ENCODE measurements at places on chromosomes 6 and 20. TPM values are rescaled to one million over a fixed set of nuclear protein-coding genes. Genes with fewer than 3 reads are reported as not detected.

DNA sequence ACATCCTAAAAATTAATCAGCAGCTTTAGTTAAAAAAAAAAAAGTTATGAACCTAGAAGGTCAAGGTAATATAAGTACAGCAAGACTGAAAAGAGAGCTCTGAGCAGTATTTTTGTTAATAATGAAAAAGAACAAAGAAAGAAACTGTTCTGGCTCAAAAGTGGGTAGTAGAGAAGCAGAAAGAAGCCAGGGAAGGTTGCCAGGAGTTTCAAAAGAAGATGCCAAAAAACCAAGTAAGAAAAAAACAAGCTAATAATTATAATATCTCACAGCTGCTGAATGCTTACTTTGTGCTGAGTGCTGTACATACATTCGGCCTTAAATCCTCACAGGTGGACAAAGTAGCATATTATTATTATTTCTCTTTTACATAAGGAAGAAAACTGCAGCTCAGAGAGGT, 31.9 kb downstream of the NRSN1 start:
- no peak for DNase-seq

The ARMH2 gene
- total RNA-seq: not detected

GRCh38 chr6:17120019-17120418, 18.2 kb downstream of the STMND1 start:
- DNase-seq: no peak

- DNase-seq: no peak
These were observed 26.6 kb downstream of the FRMD1 start for GRCh38 chr6:168052291-168052891.

The SRSF6 gene
- 70.9 TPM for total RNA-seq

GRCh38 chr6:80156221-80156620, 49.8 kb downstream of the BCKDHB start:
- DNase-seq: no peak

DNA sequence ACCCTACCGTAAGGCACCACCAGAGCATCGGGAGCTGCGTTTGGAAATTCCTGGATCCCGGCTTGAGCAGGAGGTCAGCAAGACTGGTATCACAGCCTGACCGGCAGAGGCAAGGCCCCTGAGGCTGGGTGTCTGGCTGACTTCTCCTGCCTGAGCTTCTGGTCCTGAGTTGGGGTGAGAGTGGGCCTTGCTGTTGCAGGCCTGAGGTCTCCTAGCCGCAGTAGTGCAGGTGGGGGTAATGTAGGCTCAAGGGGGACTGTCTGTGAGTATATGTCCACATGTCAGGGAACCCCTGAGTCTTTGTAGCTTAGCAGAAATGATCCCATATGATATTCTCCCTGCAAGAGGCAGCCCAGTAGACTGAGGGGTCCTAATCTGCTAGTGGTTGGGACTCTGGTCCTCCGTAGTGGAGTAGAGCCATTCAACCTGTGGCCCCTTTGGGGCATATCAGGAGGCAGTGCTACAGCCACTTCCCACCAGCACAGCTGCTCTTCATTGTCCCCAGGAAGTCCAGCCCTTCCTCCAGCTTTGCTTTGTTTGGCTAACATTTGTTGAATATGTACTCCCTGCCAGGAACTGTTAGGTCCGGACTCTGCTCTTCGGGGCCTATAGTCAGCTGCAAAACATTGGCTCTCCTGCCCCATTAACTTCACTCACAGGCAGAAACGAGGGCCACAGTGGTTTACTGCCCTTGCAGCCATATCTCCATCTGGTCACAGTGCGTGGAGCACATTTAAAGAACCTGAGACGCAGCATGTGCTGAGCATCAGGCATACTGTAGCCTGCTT, 10.9 kb downstream of the LRRC73 start:
- no peak for DNase-seq

- no peak for DNase-seq
These were observed 55.5 kb downstream of the REV3L start for GRCh38 chr6:111427341-111428116.

- no peak for DNase-seq
These were observed 2.6 kb downstream of the GJA1 start for GRCh38 chr6:121437851-121438651.

Data from breast epithelium (tissue), 4 donors.